Lung microvascular endothelial cell (primary cell): ENCODE measurements at places on chromosomes 5 and 9. TPM values are rescaled to one million over a fixed set of nuclear protein-coding genes. Genes with fewer than 3 reads are reported as not detected.

Gene MRPL41
- total RNA-seq: 48.4 and 72.4 TPM in 2 replicates

- DNase-seq: no peak
These were observed 168.9 kb downstream of the CRB2 start for GRCh38 chr9:123524866-123525265.

- DNase-seq: no peak
These were observed 19.2 kb upstream of the PITX1 start for GRCh38 chr5:135053278-135053677.

DNA sequence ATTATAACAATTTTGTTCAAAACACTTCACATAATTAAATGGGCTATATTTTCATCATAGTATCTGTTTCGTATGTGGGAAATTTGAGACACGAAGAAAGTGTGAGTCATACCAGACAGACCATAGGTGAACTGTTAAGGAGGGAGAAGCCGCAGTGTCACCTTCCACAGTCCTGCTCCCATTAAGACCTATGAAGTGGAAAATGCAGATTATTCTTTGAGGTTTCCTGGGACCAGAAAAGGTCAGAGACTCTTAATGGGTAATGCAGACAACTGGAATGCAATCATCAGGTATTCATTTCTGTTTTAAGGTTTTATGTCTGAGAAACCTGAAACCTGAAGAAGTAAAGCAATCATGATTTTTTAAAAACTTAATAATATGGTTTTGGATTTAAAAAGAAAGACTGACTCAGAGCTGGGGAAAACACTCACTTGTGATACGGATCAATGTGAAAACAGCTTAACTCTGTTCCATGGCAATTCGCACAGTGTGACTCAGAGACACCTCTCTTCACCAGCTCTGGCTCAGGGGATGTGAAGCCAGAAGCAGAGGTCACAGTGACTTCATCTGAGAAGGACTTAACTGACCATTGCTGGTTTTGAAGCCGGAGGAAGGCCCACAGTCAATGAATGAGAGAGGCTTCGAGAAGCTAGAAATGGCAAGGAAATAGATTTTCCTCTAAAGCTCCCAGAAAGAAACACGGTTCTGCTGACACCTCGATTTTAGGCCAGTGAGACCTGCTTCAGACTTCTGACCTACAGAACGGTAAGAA is 17.2 kb upstream of the GCNT1 start:
- DNase-seq: peak; percentile 77

GRCh38 chr5:15521381-15522186 is 21.6 kb downstream of the FBXL7 start:
- DNase-seq: peak; percentile 36

Gene TMC1
- total RNA-seq: 0.20 and 0.22 TPM in 2 replicates

Gene GFI1B
- not detected in 2 replicates for total RNA-seq

Gene ANKRD31
- not detected in 2 replicates for total RNA-seq

Gene SHISAL2B
- total RNA-seq: not detected in 2 replicates

DNA sequence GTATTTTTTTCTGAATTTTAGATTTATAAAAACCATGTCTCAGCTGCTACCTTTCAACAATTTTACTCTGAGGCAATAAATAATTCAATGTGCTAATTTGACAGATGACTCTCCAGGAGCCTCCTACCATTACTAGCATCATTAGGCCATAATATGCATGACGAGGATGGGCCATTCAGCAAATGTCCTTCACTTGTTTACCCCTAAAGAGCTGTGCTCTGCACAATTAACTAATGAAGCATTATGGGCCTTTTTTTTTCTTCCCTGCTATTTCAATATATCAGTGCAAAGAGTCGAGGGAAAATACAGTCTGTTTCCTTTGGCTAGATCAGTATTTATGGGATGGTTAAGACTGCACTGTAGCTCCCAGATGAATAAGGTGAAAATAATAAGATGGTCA is 627.2 kb downstream of the ISL1 start:
- DNase-seq: no peak

Gene SVEP1
- total RNA-seq: under 0.01 TPM in 2 replicates

Gene NIM1K
- total RNA-seq: under 0.01 TPM in 1 of 2 replicates, not detected in the other

- DNase-seq: no peak
These were observed 46.3 kb upstream of the JMY start for GRCh38 chr5:79189439-79190234.

DNA sequence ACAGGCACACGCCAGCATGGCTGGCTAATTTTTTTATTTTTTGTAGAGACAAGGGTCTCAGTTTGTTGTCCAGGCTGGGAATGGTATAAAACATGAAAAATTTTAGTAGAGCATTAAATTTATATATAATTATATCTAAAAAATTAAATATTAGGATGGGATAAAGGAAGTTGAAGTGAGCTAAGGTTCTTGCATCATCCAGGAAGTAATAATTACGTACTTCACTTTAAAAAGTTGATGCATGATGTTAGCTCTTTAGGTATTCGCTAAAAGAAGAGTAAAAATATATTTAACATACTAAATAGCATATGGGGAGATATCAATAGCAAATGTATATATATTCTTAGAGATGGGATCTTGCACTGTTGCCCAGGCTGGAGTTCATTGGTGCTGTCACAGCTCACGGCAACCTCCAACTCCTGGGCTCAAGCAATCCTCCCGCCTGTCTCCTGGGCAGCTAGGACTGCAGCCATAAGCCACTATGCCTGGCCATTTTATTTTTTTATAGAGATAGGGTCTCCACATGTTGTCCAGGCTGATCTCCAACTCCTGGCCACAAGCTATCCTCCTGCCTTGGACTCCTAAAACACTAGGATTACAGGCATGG is 12.3 kb downstream of the DCAF10 start:
- no peak for DNase-seq

Gene ALDH1B1
- total RNA-seq: 9.2 and 11.1 TPM in 2 replicates

Gene PIP5KL1
- 0.44 and 0.60 TPM in 2 replicates for total RNA-seq

DNA sequence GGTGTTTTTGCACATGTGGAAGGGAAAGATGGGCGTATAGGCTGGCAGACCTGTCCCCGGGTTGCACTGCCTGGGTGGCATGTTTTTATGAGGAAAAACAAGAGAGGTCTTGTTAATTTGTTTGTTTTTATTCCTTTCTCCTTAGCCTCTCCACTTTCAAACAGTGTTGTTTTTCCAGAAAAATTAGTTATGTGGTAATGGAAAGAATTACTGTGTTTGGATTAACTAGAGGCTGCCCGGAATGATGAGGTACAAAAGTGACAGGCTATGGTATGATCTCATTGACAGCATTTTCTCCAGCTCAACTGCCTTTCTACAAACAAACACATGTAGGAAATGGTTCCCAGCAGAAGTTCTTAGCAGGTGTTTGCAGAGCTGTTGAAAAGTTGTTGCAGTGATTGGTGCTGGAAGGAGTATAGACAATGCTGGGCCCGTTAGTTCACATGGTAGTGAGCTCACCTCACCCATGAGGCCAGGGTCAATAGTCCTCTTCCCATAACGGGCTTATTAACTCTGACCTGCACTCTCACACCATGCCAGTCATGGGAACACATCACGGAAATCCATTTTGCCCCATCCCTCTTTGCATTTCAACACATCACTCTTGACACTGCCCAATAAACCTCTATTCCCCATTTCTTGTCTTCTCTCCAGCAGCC is 111.3 kb upstream of the SAP30L start:
- peak; percentile 17 for DNase-seq

- no peak for DNase-seq
These were observed 21.4 kb downstream of the GARNL3 start for GRCh38 chr9:127285965-127286364.

Gene ACOT12
- not detected in 2 replicates for total RNA-seq

Gene MLANA
- not detected in 2 replicates for total RNA-seq

DNA sequence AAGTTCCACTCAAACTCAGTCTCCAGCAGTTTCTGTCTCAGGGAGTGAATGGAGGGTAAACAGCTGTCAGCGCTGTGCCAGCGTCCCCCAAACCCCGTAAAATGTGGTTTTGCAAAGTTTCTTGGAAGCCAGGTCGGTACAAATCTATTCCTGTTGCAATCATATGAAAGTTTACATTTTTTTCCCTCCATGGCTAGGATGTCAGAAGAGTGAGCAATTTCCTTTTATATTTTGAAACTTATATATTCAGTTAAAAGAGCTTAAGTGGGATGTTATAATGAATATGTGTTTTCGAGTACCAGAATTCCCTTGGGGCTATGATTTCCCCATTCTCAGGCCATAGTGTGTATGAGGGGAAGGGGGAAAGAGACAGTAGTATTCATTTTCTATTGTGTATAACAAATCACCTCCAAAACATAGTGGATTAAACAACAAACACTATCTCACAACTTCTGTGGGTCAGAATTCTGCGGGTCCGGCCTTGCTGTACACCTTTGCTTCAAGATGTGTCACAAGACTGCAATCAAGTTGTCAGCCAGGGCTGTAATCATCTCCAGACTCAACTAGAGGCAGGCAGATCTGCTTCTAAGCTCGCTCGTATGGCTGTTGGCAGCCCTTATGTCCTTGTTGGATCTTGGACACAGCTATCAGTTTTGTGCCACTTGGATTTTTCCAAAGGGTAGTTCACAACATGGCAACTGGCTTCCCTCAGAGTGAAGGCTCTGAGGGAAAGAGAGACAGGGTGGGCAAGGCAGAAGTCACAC is 107.4 kb downstream of the SNX18 start:
- DNase-seq: no peak

DNA sequence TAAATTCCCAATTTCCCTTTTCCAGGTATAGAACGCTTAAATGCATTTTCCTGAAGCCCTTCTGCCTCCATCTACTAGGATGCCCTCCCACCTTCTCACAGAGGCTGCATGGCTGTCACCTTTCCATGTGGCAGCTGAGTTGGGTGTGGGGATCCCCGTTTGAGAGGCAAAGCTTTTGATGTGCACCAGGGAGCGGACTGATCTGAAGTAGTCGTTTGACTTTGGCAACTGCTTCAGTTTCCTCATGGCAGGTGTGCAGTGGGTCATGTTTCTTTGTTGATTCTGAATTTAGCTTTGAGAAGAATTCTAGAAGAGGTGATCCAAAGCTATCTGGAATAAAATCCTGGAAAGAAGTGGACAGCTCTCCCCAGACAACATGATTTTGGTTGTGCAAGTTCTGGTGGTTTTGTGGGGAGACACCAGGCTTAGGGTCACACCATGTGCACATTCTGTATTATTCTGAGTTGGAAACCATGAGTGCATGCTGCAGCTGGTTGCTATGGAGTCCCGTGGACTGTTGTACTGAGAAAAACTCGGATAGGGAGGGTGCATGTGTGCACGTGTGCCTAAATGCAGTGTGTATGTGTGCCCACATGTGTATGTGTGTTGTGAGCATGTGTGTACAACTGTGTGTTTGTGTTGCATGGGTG is 63.5 kb downstream of the GADD45G start:
- no peak for DNase-seq

Gene LECT2
- not detected in 2 replicates for total RNA-seq

DNA sequence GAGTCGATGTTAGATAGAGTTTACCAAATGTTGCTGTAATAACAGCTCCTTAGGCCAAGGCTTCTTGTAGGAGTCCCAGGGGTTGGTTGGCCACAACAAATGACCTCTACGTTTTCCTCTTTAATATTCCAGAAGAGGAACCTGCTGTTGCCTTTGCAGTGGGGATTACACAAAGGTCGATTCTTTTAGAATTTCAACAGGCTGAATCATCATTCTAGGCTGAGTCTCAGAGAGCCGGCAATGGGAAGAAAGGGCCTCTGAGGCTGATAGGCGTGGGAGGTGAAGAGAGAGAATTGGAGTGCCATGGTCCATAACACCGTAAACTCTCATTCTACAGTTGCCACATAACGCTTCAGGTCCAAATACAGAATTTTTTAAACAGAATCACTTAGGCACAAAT is 405.9 kb upstream of the DAP start:
- DNase-seq: no peak

Gene PKD2L2
- total RNA-seq: not detected in 2 replicates

- DNase-seq: no peak
These were observed 180.0 kb downstream of the SPATA31D1 start for GRCh38 chr9:82168585-82168984.

DNA sequence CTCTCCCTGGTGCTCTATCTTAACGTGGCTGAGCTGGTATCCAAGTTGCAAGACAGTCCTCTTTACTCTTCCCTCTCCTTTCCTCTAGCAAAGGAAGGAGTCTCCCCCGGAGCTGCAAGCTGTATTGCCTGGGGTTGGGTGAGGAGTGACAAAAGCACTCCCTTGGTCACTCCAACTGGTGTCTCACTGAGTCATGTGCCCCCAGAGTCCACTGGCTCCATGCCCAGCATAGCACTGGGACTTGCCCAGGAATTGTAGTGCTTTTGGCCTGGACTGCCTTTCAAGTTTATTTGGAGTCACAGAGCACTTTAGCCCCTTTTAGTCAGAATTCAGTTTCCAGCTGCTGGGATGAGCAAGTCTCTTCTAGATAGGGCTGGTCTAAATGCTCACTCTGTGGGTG is 82.6 kb upstream of the FST start:
- DNase-seq: peak; percentile 79

DNA sequence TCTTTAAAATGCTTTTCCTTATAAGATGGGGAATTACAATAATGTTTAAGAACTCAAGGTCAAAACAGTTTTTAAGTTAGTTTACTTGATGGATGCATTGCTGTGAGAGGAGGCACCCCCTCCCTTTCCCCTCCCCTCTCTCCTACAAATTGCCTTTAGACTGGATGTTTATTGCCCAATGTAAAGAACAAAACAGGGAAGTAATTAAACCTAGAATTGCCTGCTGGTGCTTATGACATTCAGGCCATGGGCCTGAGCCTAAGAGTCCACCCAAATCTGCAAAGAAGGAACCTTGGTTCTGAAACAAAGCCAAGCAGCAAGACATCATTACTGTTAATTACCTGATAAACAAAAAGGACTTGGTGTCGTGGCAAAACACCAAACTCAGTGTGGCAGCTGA is 630.3 kb downstream of the ISL1 start:
- DNase-seq: no peak
